Activated CD4-positive, alpha-beta T cell treated with anti-CD3 and anti-CD28 coated beads, Interleukin-2, amount 10 ng/mL, durations not matched to agents 24 days and 14 days (primary cell): ENCODE measurements at places on chromosomes 13 and 19. TPM values are rescaled to one million over a fixed set of nuclear protein-coding genes. Genes with fewer than 3 reads are reported as not detected.

SCAF1 gene
- total RNA-seq: 75.0 and 84.9 TPM in 2 replicates

- no peaks in the 10 kb centered on the region for H3K4me1 ChIP-seq
- H3K36me3 ChIP-seq: no peaks in the 10 kb centered on the region
- H3K27ac ChIP-seq: no peak overlapping the region
- H3K27me3 ChIP-seq: no peaks in the 10 kb centered on the region
Measured at GRCh38 chr19:57103573-57104277, 16.1 kb upstream of the USP29 start.

ZNF486 gene
- 3.4 and 4.4 TPM in 2 replicates for total RNA-seq

DNA sequence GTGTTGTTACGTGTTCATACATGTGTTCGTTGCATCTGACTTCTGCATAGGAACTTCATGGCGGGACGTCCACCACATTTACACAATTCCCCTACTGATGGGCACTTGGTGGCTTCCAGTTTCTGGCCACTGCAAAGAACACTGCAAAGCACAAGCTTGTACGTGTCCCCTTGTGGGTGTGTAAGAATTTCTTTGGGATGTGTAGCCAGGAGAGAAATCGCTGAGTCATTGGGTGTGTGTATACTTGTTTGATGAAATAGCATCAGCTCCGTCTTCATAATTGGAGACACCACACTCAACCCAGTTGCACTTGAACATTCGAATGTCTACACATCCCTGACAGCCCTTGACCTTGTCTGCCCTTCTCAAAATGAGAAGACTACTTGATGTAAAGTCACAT lies 19.2 kb downstream of the KLK5 start:
- peaks cover 9% of the 10 kb centered on the region for H3K27me3 ChIP-seq
- no peak overlapping the region for H3K4me3 ChIP-seq
- H3K36me3 ChIP-seq: no peaks in the 10 kb centered on the region
- no peak for DNase-seq

DNA sequence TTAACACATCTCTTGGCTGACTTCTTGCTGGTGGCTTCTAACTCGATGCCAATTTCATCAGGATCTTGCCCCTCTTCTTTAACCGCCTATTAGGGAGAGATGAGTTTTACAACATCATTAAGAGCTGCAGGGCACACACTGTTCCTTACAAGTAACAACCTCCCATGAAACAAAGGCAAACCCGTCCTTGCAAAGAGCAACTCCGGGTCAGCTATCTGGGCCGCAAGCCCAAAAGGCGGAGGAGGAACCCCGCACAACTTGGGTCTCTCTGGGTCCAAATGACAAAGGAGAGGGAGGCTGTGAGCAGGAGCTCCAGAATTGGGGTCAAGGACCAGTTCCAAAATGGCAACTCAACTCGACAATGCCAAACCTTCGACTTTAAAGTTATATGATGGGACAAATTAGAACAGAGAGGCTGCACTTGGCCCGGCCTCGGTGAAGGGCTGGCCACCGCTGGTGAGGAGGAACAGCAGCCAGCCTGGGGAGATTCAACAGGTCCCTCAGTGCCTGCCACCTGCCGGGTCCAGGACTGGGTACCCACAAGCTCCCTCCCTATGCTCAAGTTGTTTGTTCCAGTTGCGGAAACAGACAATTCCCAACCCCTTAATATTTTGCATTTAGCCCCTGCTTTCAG lies 1.1 kb downstream of the SAFB2 start:
- peaks cover 70% of the 10 kb centered on the region for H3K36me3 ChIP-seq
- H3K4me3 ChIP-seq: peak overlapping the region; percentile 100
- no peak for DNase-seq
- H3K27ac ChIP-seq: peak overlapping the region; percentile 100
- H3K27me3 ChIP-seq: peaks cover 3% of the 10 kb centered on the region

DNA sequence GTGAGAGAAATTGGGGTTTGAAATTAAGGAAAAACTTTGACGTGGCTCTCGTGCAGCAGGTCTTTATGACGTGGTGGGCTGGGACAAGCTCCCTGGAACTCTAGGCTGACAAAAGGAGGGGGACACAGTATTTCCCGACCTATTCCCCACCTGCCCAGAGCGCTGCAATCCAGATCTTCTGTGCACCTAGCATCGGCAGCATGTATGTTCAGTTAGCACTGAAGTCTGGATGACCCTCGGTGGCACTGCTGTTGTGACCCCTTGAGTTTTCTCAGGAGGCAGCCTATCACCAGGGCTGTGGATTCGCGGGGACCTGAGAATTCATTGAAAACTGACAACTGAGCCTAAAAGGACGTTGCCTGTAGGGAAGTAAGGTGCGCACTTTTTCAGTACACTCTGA lies 9.1 kb upstream of the ZNF536 start:
- H3K4me1 ChIP-seq: no peaks in the 10 kb centered on the region
- no peak overlapping the region for H3K4me3 ChIP-seq
- no peaks in the 10 kb centered on the region for H3K36me3 ChIP-seq
- no peak overlapping the region for H3K27ac ChIP-seq

DNA sequence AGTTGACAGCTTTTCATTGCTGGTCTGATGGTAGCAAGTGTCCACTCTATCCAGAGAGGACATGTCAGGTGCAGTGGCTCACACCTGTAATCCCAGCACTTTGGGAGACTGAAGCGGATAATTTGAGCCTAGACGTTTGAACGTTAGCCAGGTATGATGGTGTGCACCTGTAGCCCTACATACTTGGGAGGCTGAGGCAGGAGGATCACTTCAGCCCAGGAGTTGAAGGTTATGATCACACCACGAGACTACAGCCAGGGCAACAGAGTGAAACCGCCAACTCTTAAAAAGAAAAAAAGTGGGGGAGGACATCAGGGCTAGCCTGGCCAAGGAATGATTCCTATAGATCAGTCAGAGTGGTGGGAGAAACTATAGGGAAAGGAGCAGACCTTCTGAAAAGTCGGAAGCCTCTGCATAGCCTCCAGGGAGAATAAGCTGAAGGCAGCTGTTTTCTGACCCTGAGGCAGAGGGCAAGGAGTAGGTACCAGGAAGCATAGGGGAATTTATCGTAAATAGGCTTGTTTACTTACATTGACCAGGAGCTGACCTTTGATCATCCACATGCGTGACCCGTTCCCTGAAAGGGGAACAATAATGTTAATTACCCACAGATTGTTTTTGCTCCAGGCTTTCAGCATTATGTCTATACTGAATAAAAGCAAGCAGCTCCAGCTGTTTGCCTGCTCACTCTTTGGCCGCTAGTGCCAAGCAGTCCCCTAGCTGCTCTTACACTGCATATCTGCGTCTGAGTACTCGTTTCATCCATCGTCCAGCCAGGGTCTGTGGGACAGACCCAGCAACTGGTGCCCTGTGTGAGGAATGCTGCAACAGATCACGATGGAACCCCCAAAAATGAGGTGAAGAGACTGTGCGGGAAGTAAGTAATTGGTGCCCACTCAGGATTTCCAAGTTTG lies 161.6 kb downstream of the RNF17 start:
- peaks cover 3% of the 10 kb centered on the region for H3K36me3 ChIP-seq
- no peak for DNase-seq
- peaks cover 29% of the 10 kb centered on the region for H3K27me3 ChIP-seq

DNA sequence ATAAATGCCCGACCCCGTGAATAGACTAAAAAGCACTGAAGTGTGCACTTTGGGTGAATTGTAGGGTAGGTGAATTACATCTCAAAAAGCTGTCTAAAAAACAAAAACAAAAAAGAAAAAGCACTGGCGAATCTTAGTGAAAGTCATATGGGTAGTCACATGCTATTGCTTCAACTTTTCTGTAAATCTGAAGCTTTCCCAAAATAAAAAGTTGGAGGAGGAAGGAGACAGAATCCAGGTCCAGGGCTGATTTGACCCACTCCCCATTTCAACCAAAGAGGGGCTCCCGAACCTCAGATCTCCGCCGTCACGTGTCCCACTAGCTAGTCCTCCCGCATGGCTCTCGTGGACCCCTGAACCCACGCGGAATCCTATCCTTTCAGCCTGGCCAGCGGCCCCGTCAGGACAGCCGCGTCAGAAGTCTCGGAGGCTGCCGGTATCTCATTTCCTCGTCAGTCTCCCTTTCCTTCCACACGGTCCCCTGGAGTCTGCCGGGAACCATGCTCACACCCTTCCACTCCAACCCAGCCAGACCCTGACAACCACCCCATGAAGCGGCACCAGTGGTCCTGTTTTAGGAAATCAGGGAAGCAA lies 6.1 kb downstream of the PPP1R12C start:
- no peak for DNase-seq
- H3K4me1 ChIP-seq: peaks cover 12% of the 10 kb centered on the region
- no peaks in the 10 kb centered on the region for H3K27me3 ChIP-seq

GRCh38 chr13:29954082-29955028 lies 103.9 kb upstream of the UBL3 start:
- H3K27ac ChIP-seq: peak overlapping the region; percentile 96
- DNase-seq: peak; percentile 84
- H3K4me3 ChIP-seq: peak overlapping the region; percentile 86
- peaks cover 35% of the 10 kb centered on the region for H3K4me1 ChIP-seq
- H3K36me3 ChIP-seq: peaks cover 3% of the 10 kb centered on the region

LRFN3 gene
- 11.0 and 11.6 TPM in 2 replicates for total RNA-seq

- H3K27me3 ChIP-seq: peaks cover 25% of the 10 kb centered on the region
- no peak overlapping the region for H3K27ac ChIP-seq
- H3K4me3 ChIP-seq: no peak overlapping the region
- H3K36me3 ChIP-seq: no peaks in the 10 kb centered on the region
- H3K4me1 ChIP-seq: peaks cover 9% of the 10 kb centered on the region
Measured at GRCh38 chr13:50747737-50748350, 95.6 kb downstream of the DLEU7 start.

GRCh38 chr19:23437901-23438300 lies 42.6 kb upstream of the ZNF91 start:
- H3K27me3 ChIP-seq: no peaks in the 10 kb centered on the region
- no peak for DNase-seq
- H3K27ac ChIP-seq: no peak overlapping the region
- no peaks in the 10 kb centered on the region for H3K36me3 ChIP-seq
- H3K4me1 ChIP-seq: no peaks in the 10 kb centered on the region

DNA sequence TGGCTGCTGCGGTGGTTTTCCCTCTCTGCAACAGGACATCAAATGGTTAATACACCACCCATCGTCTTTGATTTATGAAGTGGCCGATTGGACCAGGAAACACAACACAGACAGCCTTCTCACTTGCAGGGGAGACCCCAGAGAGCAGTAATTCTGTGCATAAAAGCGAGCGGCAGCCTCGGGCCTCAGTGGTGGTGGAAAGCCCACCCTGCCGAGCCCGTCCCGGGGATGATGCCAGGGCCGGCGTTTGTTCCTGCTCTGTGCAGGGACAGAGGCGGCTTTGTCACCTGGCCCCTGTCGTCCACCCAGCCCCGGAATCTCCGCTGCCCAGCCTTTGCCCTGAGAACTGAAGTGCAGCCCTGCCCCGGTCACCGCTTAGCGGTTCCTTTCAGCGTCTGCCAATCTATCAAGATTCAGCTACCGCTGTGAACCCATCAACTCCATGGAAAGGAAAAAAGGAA lies 184.4 kb downstream of the TSHZ3 start:
- no peak for DNase-seq
- no peak overlapping the region for H3K4me3 ChIP-seq
- H3K4me1 ChIP-seq: peaks cover 4% of the 10 kb centered on the region
- no peak overlapping the region for H3K27ac ChIP-seq

DIRAS1 gene
- total RNA-seq: 0.16 TPM in 1 of 2 replicates, not detected in the other

DNA sequence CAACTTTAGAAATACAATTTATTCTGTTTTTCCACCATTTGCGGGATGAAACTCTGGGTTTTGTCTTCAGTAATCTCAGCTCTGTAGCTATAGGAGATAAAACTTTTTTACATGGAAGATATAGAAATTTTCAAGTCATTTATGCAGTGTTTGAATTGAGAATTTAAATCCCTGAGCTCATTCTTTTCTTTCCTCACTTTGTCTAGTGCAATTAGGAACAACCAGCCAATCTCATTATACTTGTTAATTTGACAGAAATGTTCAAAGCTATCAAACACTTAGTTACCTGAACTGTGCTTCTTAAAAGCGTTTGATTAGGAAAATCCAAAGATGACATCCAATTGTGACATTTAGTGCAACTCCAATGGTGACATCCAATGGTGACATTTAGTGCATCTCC lies 1014.3 kb downstream of the SLITRK5 start:
- no peaks in the 10 kb centered on the region for H3K36me3 ChIP-seq
- no peaks in the 10 kb centered on the region for H3K27me3 ChIP-seq
- H3K27ac ChIP-seq: no peak overlapping the region
- no peak for DNase-seq
- H3K4me1 ChIP-seq: no peaks in the 10 kb centered on the region
- H3K4me3 ChIP-seq: no peak overlapping the region

- H3K27me3 ChIP-seq: no peaks in the 10 kb centered on the region
- H3K4me3 ChIP-seq: no peak overlapping the region
- H3K27ac ChIP-seq: no peak overlapping the region
- no peak for DNase-seq
Measured at GRCh38 chr13:99008577-99008976, 30.7 kb upstream of the DOCK9 start.

BST2 gene
- total RNA-seq: 151 and 153 TPM in 2 replicates
